ENCODE measurements at places on chromosomes 12 and 14.
A peak's percentile ranks its signal among the peaks of the same experiment; 100 is the strongest.

GRCh38 chr12:6943389-6943721 lies 261 bp upstream of the RNU7-1 start:
- peak; percentile 89 for DNase-seq

DNA sequence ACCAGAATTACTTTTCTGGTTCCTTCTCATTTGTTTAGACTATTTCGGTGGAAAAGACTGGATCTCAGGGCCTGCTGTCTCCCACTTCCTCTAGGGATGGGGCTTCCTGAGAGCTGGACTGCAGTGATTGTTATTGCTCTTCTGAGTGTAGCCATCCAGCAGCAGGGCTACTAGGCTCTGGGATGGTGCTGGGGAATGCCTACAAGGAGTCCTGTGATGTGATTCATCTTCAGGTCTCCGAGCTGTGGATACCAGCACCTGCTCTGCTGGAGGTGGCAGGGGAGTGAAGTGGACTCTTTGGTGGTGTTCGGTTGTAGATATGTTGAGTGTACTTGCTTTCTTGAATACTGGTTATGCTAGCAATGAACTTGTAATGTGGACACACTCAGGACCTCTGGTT lies 42.7 kb downstream of the AEBP2 start:
- DNase-seq = no peak

DNA sequence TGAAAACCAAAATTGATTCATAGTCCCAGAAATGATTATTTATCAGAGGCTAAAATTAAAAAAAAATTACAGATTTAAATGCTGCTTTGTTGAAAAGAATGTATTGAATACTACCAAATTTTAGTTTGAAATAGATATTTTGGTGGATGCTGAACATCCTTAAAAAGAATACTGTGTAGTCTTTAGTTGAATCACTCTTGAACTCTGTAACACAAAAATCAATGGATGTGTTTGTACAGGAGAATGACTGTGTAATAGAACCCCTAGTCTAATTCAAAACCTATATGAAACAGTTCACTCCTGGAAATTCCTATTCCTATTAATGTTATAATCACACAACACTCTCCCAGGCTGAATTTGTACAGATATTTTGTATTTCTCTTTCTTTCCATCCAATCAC lies 1.5 kb upstream of the TSPAN8 start:
- no peak for DNase-seq

- DNase-seq = no peak
Measured at GRCh38 chr12:77645966-77646598, 184.6 kb upstream of the NAV3 start.

GRCh38 chr12:51900323-51900889 lies 6.9 kb upstream of the ACVRL1 start:
- no peak for DNase-seq

GRCh38 chr12:7695566-7696197 lies at the start of gene GDF3:
TSS of gene GDF3 (minus strand) at chr12:7695775. CDS start at chr12:7695728, 47 bp downstream.
- no peak for DNase-seq

GRCh38 chr14:52299692-52300278 lies 14.3 kb upstream of the PTGER2 start:
- DNase-seq = peak; percentile 57

DNA sequence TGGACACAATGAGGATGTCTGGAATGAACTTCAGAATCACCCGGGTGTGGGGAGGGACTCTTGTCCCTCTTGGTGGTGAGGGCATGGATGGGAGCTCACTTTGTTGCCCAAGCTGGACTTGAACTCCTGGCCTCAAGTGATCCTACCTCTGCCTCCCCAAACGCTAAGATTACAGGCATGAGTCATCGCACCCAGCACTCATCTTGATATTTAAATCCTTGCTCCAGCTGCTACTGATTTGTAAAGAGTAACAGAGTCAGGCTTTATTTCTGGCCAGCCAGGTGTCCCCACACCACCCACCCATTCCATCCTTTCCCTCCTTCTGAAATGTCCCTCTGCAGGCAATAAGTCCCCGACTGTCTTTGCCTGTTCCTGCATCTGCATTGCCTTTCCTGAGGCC lies 4.9 kb downstream of the DDX54 start:
- DNase-seq = no peak

DNA sequence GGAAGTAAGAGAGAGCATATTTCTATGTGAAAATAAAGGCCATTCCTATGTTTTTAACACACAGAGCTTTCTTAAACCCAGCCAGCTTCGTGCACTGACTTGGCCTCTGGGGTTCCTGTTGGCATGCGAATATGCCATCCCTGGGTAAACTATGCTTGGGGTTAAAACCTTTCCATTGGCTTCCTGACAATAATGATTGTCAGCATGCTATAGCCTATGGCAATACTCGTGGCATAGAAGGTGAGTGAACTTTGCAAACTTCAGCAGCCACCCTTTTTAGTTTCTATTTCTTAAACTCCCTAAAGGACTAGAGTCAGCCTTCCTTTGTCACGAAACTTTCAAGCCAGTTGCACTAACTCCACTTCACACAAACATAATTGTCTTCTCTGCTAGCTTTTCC lies 148.4 kb upstream of the RGS6 start:
- no peak for DNase-seq

DNA sequence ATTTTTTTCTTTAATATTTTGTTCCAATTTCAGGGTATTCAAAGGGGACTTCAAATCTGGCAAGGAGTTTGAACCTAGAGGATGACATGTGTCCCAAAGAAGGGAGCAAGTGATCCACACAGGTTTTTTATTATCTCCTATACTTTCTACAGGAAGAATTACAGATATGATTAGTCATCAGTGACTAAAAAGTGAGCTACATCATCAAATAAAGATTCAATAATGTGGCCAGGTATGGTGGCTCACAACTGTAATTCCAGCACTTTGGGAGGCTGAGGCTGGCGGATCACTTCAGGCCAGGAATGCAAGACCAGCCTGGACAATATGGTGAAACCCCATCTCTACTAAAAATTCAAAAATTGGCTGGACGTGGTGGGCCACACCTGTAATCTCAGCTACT lies 24.2 kb downstream of the GLT8D2 start:
- DNase-seq = no peak

- DNase-seq = no peak
Measured at GRCh38 chr14:69909826-69910550, 30.8 kb downstream of the SMOC1 start.

DNA sequence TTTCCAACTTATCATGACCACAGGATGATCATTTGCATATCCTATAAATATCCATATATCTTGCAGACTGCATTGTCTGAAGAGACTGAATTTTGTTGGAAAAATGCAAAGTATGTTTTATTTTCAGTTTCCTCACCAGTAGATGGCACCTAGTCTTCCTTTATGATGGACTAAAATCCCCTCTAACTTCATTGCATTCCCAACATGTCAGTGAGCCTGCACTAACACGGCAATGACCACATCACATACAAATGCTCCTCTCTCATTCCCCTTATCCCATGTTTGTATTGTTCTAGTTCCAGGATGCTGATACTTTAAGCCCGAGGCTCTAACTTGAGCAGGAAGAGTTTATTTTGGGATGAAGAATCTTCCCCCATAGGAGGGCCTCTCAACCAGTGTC lies 24.7 kb upstream of the MYBPC1 start:
- no peak for DNase-seq

DNA sequence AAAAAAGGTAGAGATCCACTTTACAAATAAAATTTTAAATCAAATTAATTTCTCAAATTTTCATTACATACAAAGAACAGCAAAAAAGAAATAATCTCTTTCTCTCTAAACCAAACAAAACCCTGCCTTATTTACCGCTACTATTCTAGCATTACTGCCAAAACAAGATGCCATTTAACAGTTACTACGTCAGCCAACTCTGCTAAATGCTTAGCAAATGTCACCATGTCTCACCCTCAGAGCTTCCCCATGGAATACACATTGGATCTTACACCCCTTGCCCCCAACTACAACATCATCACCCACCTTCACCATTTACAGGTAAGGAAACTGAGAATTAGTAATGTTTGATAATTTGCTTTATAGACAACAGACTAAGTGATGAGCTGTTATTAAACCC lies 23.0 kb upstream of the NR2C1 start:
- no peak for DNase-seq

GRCh38 chr14:93493054-93493453 lies 62.3 kb downstream of the UNC79 start:
- no peak for DNase-seq

- no peak for DNase-seq
Measured at GRCh38 chr12:122726080-122726558, 4.5 kb downstream of the HCAR1 start.

DNA sequence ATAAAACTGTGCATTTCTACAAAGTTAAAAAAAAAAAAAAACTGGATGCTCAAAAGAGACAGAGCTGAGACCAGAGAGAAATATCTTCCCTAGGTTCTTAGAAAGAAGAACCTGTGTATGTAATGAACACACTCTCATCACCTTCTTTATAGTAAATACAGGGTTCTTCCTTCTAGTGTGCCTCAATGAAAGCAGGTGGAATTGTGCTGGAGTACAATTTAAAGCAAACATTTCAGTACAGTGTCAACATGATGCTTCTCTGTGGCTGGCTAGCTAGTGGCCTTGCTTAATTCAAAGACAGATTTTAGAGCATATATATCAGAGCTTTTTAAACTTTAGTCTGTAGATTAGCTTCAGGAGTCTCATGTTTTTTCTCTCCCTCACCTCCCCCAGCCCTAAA lies 249.8 kb upstream of the ARHGAP5 start:
- DNase-seq = no peak

DNA sequence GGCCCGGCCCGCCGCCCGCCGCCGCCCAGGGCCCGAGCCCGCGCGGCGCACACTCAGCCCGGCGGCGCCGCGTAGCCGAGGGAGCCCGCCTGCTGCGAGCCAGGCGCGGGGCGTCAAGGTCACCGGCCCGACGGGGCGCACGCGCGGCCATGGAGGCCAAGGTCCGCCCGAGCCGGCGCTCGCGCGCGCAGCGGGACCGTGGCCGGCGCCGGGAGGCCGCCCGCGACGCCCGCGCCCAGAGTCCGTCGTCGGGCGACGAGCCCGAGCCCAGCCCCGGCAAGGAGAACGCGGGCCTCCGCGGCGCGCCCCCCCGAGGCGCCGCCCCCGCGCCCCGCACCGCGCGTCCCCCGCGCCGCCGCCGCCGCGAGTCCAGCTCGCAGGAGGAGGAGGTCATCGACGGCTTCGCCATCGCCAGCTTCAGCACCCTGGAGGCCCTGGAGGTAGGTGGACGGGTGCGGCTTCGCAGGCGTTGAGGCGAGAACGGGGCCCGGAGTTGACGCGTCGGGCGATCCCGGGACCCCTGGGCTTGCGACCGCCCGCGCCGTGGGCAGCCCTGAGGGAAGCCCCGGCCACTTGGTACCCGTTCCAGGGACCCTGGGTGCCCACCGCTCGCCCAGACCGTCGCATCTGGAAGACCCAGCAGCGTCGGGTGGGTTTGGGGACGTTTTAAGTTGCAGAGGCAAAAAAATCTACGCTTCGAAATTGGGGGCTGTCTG lies 629 bp downstream of the FBRSL1 start:
- no peak for DNase-seq

DNA sequence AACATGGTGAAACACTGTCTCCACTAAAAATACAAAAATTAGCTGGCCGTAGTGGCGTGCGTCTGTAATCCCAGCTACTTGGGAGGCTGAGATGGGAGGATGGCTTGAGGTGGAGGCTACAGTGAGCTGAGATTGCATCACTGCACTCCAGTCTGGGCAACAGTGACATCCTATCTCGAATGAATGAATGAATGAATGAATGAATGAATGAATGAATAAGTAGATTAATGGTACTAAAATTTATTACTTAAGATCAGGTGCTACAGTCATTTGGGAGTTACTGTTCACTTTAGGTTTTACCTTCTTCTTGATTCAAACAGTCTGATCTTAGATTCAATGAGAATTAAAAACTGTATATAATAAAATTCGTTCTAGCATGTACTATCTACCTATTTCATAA lies 31.6 kb upstream of the WDR89 start:
- DNase-seq = no peak

DNA sequence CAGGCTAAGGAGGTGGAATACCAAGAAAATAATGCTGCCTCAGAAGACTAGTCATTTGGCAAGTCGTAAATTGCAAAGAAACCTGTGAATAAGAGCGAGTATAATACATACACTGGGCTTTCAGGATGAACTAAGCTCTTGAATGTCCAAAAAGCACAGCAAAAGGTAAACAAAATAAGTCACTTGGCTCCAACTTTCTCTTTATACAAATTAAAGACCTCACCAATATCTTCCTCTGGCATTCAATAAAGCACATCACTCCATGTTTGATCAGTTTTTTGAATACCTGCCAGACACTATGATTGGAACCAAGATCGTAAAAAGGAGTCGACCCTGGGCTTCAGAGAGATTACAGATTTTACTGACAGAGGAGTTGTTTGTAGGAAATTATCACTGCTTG lies 3.5 kb downstream of the DICER1 start:
- DNase-seq = no peak

DNA sequence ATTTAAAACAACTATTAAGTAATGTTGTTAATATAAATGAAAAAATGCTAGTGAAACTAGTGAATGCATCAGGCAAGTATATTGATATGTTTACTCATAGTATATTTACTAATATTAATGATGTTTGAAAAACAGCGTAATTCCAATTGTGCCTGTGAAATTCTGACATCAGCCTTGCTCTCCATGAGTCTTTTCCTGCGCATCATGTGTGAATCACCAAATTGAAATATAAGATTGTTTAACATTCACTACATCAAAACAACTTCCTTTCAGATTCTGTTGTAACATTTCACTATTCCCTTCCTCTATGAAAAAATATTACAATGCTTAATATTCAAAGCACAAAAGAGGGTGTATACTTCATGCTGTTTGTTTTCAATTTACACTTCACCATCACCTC lies 1995.9 kb upstream of the SEL1L start:
- DNase-seq = no peak

GRCh38 chr12:22529281-22530060 lies 14.9 kb downstream of the C2CD5 start:
- DNase-seq = peak; percentile 55

DNA sequence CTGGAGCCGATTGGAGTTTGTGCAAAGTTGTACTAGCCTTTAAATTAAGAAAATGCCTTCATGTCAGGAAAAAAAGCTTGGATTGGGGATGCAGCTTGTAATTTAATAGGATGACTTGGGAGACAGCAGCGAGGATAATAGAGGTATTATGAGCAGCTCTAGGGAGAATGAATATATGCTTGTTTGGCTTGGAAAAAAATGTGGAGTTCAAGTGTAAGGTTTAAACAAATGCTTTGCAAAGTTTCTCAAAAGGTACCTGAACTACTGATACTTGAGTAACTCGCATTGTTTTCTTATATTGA lies 65.3 kb upstream of the RASSF3 start:
- no peak for DNase-seq

DNA sequence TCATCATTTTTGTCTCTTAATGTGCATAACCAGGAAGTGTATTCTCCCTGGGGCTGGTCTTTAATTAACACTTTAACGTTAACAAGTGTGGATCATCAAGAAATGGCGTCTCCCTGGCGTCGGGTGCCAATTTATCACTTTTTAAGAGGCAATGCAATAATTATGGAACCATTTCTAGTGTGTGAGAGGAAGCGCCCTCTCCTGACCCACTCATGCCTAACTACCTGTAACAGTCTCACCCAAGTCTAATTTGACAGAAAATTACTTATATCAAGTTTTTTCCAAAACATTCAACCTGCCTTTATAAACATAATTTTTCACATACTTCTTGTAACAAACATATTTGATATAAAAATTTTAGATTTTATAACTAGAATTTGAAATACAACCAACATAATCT lies 905.3 kb upstream of the MDGA2 start:
- no peak for DNase-seq

- no peak for DNase-seq
Measured at GRCh38 chr14:71491931-71492330, 440.3 kb upstream of the RGS6 start.

- no peak for DNase-seq
Measured at GRCh38 chr14:44589180-44589579, 82.1 kb upstream of the FSCB start.
